ENCODE measurements at places on chromosomes 4 and X.

GRCh38 chr4:176631611-176632010 lies 161.1 kb downstream of the VEGFC start:
- DNase-seq = no peak

GRCh38 chr4:89863533-89863932 lies 26.6 kb upstream of the SNCA start:
- no peak for DNase-seq

DNA sequence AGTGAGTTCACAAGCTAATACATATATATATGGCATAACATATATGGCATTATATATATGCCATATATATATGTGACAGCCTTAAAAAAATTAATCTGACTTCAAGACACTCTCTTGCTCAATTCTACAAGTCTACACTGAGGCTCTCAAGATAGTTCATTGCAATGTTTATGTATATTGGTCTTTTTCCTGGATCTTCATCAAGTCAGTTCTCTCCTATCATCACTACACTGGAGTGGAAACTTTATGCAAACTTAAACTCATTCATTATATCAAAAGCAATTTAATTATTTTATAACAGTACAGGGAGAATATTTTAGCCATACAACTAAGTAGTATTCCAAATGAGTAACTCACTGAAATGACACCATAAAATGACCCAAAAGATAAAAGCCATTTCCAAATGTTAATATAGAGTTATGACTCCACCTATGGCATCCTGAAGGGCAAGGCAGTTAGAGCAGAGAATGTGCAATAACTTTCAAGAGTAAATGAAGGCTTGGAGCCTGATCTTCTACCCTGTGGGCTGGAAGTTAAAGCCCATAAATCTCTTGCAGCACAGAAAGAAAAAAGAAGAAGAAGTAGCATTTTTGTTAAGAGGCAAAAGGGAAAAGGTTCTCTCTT lies 176.3 kb upstream of the SLIT2 start:
- no peak for DNase-seq

GRCh38 chr4:19707876-19708275 lies 543.8 kb upstream of the SLIT2 start:
- no peak for DNase-seq

DNA sequence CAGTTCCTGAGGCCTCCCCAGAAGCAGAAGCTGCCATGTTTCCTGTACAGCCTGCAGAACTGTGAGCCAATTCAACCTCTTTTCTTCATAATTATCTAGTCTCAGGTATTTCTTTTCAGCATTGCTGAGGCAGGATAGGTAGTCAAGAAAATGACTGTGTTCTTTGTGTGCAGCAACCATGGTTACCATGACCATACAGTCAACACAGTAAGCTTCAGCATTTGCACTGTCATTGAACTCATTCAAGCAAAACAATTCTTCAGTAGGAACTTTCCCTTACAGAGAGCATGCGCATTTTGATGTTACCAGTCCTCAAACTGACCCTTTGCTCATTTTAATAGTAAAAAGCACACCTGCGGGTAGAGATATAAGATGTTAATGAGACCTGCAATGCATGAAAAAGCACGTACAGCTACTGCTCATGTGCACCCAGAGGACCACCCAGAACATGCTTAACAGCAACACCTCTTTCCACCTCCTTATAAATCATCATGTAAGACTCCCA lies 180.8 kb downstream of the PRKX start:
- DNase-seq = no peak
